ENCODE measurements at places on chromosomes 7 and 10.

DNA sequence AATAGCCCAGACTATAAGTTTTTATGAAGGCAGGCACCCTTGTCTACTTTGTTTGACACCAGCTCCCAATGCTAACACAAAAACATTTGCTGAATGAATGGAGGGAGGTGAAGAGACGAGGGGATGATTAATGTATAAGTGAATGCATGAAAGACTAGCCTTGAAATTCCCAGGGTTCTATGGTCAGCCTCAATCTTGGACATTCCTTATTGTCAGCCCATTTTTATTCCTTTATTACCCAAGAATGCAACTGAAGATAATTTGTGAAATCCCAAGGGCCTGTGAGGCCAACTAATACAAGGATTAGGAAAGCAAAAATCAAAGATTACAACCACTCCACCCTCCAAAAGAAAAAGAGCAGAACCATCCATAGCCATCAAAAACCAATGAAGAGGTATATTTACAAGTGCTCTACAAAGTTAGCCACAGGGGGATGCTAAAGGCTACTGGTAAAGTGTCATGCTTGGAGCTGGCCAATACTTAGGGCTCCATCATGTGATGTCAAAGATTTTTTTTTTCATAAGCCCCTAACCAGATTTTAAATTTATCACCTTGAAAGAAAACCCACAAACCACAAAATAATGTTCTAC lies 40.0 kb upstream of the ASAH2 start:
- DNase-seq, result peak; percentile 48

- DNase-seq, result no peak
These were observed 151.0 kb upstream of the AHR start for GRCh38 chr7:17147409-17147808.

DNA sequence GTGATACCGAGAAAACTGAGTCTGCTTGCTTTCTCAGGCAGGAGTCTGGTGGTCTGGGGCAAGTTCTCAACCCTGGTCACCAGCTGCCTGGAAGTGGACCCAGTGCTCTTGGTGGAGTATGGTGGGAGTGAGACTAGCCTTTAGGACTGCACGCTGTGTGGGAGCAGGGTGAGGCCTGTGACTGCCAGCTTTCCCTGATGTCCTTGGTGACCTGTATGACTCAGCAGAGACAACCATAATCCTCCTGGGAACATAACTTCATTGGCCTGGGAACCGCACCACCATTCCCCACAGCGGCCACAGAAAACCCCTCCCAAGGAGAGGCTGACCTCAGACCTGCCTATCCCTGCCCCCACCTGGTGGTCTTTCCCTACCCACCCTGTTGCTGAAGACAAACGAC lies 139.5 kb upstream of the CHRM2 start:
- no peak for DNase-seq

- DNase-seq, result no peak
These were observed 26.5 kb downstream of the NUP42 start for GRCh38 chr7:23208316-23208715.

GRCh38 chr10:1360558-1361164 lies 304.5 kb downstream of the WDR37 start:
- no peak for DNase-seq

GRCh38 chr7:8260871-8261694 lies 884 bp downstream of the ICA1 start:
- peak; percentile 60 for DNase-seq

DNA sequence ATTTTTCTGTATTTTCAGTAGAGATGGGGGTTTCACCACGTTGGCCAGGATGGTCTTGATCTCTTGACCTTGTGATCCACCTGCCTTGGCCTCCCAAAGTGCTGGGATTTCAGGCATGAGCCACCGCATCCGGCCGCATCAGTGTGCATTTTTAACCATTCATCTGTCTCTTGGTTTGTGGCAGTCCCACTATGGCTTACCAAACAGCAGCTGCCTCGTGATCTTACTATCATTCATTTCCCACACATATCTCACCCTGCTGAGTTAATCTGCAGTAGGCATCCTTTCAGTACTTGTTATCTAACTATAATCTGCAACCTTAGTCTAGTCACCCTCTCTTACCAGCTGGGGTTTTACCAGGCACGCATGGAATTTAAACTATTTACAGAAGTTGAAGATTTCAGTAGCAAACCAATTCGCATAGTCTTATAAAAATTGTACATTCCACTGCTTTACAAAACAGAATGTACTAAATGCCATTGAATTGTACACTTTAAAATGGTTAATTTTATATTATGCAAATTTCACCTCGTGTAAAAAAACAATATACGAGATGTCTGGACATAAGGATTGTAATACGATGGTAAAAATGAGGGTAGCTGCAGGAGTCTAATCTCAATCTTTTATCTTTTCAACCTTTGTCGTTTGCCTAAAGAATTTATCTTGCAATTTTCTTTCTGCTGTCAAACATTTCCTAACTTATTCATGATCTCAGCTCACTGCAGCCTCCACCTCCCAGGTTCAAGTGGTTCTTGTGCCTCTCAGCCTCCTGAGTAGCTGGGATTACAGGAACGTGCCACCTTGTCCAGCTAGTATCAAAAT lies 4.6 kb upstream of the TBC1D12 start:
- DNase-seq, result peak; percentile 16

DNA sequence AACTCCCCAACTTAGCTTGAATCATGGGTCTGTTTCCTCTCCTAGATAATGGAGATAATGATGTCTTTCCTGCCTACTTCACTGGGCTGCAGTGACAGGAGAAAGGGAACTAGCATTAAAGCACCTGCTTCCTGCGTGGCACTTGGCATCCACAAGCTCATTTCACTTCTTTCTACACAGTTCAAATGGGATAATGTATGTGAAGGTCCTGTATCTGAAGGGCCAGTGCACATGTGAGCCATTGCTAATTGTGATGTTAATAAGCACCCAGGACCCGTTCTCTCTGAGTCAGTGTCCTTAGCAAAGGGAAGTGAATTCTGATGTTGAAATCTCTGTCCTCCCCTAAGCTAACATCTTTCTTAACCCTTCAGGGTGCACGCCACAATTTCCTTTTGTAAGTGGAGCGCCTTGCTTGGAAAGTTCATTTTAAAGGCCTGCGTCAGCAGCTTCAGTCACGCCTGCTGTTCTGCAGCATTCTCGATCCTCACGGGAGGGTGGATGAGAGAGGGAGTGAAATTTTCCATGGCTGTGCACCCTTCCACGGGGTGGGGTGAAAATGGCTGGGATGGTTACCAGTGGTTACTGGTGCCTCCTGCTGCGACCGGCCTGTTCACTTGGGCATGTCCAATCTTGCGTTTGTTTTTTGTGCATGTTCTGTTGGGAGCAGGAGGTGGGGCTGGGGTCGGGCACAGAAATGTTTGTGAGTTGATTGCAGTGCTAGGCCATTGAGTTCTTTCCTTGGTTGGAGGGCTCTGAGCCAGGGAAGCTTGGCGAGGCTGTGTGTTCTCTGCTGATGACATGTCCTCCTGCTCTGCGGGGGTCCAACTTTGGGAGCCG lies 59.2 kb downstream of the HK1 start:
- DNase-seq, result no peak

DNA sequence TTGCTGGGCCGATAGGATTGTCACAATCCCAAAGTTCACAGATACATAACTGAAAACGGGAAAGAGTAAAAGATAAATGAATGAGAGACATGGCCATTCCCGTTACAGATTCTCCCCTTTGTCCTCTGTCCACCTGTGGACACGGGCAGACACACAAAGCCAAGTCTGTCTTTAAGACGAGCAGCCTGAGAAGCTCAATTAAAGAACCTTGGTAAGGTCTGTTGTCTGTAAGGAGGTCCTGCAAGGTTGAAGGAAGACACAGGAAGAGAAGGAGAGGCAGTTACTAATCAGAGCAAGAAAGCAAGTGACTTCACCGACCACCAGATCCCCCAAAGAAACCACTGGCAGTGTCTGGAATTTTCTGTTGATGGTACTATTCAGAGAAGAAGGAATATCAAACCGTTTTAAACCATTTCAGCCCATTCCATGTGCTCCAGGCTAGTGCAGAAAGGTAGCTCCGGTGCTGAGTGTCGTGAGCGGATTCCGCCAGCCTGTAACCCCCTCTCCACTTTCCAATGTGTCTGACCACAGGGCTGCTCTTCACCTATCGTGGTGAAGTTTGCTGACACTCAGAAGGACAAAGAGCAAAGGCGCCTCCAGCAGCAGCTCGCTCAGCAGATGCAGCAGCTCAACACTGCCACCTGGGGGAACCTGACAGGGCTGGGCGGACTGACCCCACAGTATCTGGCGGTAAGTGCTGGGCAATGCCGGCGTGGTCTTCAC lies 252.6 kb downstream of the CELF2 start:
- DNase-seq, result peak; percentile 68

- DNase-seq, result no peak
These were observed 2.5 kb downstream of the SLC25A13 start for GRCh38 chr7:96319439-96319838.

DNA sequence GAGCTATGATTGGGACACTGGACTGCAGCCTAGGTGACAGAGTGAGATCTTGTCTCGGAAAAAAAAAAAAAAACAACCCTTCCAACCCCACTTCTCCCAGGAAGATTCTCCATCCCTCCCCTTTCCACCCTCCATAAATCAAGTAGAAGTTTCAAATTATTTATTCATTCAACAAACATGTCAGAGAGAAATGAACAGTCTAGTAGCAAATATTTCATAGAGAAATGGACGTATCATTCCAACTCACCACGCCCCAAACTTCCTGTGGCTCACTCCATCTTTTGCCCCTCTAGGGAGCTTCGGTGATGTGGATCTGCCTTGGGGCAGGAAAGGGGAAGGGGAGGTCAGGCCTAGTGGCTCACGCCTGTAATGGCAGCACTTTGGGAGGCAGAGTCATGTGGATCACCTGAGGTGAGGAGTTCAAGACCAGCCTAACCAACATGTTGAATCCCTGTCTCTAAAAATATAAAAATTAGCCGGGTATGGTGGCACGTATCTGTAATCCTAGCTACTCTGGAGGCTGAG lies 638 bp upstream of the TRAPPC14 start:
- no peak for DNase-seq

GRCh38 chr7:116111475-116111874 lies 80.9 kb upstream of the TFEC start:
- no peak for DNase-seq

DNA sequence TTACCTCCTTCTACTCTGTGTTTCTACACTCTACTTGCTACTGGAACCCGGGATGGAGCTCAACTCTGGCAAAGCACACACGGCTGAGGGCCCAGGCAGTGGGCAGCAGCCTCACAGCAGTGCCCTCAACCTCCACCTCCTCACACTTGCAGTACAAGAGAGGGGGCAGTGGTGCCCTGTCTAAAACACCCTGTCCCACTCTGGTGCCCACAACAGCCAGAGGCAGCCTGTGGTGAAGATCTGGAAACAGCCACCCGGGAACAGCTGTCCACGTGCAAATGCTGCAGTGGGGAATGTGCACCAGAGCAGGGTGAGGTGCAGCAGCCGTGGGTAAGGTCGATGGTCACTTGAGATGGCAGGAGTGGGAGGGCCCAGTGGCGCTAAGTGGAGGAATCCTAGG lies 13.7 kb downstream of the MAT1A start:
- DNase-seq, result no peak

- DNase-seq, result no peak
These were observed 117.3 kb downstream of the FAM53B start for GRCh38 chr10:124626759-124627380.

GRCh38 chr7:117129521-117129955 lies 176.2 kb downstream of the ST7 start:
- no peak for DNase-seq

DNA sequence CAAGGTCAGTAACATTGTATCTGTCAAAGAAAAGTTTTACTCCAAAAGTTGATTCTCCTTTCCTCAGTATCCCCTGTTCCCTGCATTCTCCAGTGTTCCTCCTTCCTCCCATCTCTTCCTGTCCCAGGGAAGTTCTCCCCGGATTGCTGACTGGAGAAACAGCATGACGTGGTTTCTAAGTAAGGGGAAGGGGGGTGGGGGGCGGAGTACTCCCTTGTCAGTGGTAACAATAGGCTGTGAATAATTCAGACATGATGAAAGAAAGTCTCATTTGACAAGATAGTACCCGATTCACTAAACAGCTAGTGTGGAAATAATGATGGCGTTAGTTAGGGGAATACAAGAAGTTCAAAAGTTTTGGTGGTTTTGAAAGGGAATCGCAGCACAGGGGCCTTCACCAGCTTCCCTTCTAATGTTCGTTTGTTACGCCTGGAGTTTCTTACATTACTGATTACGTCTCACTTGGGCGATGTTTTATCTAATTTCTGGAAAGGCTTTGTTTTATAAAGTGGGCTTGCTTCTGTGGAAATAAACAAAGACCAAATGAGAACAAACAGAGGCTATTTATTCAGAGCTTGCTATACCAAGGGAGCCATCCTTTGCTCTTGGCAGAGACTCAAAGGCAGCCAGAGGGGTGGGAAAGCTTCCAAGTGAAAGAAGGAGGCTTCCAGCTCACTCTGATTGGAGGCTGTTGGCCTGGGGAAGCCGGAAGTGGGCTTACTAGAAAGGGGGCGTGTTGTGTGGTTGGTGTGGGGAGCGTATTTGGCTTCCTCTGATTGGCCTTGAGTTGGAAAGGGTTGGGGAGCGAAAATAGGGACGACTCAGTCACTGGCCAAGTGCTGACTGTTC lies 453.7 kb downstream of the SDK1 start:
- no peak for DNase-seq

- DNase-seq, result no peak
These were observed 9.7 kb upstream of the ADAMTS14 start for GRCh38 chr10:70662362-70663220.

GRCh38 chr7:148395352-148395811 lies 195.2 kb upstream of the C7orf33 start:
- no peak for DNase-seq

DNA sequence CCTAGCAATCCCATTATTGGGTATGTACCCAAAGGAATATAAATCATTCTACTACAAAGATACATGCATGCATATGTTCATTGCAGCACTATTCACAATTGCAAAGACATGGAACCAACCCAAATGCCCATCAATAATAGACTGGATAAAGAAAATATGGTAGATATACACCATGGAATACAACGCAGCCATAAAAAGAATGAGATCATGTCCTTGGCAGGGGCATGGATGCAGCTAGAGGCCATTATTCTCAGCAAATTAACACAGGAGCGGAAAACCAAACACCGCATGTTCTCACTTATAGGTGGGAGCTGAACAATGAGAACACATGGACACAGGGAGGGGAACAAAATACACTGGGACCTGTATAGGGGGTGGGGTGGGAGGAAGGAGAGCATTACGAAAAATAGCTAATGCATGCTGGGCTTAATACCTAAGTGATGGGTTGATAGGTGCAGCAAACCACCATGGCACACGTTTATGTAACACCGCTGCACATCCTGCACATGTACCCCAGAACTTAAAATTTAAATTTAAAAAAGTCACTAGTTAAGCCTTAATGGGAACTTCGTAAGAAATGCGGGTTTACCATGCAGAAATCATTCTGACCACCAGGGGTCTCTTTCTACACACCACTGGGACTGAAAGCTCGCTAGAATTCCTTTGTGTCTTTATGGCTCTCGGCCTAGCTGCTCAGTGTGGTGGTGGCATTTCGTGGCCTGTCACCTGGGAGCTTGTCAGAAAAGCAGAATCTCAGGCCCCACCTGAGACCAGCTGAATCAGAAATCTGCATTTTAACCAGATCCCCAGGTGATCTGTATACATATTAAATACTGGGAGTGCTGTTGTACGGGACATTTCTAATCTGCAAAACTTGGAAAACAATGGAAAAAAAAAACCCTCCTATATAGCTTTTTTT lies 9.5 kb downstream of the ANKRD1 start:
- peak; percentile 79 for DNase-seq

- no peak for DNase-seq
These were observed 41.2 kb upstream of the PHYHIPL start for GRCh38 chr10:59135275-59135674.

- no peak for DNase-seq
These were observed 407.1 kb downstream of the NEBL start for GRCh38 chr10:20489961-20490360.
